Activated CD4-positive, alpha-beta T cell treated with anti-CD3 and anti-CD28 coated beads for 24 hours (primary cell): ENCODE measurements at places on chromosomes 4 and X.

- no peak for DNase-seq
Observed at GRCh38 chr4:78691334-78691754, 84.8 kb upstream of the BMP2K start.

DNA sequence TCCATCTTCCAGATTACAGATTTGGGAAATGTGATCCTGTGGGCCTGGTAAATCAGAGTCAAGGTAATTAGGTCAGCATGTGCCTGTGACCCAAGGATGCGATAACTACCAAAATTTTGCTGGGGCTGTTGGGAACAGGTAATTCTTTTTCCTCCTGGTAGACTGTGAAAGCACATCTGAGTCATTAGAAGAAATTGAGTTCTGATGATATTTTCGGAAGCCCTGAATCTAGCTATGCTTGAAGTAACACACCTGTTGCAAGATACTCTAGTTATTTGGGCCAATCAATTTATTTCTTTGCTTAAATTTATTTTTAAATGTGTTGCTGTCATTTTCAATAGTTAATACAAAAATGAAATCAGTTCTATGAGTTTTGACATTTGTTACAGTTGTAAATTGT, 903.6 kb downstream of the RPA4 start:
- no peak for DNase-seq

DNA sequence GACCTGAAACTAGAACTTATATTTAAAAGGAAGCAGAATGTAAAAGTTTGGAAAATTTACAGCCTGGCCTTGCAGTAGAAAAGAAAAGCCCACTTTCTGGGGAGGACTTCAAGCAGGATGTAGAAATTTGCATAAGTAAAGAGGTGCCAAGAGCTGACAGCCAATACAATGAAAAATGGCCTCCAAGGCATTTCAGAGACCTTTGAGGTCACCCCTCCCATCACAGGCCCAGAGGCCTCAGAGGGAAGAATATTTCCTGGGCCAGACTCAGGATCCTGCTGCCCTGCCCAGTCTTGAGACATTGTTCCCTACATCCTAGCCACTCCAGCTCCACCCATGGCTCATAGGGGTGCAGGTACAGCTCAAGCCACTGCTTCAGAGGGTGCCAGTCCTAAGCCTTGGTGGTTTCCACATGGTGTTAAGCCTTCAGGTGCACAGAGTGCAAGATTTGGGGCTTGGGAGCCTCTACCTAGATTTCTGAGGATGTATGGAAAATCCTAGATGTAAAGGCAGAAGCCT, 518.9 kb upstream of the INTU start:
- DNase-seq, result no peak

DNA sequence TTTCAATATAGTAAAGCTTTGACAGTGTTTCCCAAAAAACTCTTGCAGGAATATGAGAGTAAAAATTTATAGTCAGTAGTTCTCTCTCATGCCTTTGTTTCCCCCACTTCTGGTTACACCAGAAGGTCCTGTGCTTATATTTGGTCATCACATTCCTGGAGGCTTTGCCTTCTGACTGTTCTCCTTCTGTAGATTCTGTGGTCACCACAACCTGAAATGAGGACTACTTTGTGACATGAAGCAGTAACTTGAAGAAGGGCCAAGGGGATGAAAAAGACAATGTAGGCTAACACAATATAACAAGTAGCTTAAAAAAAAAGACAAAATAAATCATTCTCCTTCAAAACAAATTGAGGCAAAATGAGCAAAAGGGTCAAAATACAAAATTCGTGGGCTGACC, 366.2 kb upstream of the NR3C2 start:
- no peak for DNase-seq

- no peak for DNase-seq
Observed at GRCh38 chr4:116010923-116011322, 897.5 kb upstream of the NDST4 start.

DNA sequence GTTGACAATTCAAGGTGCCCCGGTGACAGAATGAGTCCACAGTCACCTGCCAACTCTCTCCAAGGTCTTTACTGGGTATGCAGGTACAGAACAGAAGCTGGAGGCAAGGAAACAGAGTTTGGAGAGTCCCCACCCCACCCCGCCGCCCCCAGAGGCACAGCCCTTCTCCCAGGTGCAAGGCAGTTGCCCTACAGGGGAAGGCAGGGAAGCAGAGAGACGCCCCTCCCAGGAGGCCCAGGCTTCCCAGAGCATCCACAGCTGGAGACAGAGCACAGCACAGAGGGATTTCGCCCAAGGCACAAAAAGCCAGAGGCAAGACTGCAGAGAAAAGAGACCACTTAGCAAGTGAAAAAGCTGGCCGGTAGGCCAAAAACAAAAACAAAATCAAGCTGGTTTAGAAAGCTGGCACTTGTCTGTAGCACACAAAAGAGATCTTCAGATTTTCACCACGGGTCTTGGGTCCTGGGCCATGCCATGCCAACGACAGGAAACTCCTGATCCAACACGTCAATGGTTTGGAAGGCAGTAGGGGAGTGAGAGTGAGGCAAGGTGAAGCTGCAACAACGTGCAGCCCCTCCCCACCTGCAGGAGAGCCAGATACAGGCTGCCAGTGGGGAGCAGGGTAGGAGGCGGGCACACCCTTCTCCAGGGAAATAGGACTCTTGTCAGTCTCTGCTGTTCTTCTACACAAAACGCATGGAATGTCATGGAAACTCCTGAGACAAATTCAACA, 113.3 kb downstream of the AFAP1 start:
- DNase-seq, result no peak

DNA sequence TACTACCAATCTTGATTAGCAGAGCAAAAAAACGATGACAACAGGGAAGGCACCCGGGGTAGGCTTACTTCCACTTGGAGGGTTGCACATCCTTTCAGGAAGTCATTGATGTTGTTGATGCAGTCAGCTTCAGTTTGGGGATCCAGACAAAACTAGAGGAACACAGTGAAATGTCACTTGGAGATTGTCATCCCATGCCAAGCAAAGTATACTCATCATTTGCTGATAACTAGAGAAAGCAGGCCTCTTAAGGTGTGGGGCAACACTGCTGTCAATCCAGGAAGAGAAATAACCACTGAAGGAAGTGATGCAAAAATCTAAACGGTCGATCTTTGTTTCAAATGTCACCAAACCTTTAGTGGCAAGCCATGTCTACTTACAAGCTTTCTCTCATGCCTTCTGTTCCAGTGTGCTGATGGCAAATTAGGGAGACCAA, 1.4 kb downstream of the ARHGEF6 start:
- DNase-seq, result no peak

DNA sequence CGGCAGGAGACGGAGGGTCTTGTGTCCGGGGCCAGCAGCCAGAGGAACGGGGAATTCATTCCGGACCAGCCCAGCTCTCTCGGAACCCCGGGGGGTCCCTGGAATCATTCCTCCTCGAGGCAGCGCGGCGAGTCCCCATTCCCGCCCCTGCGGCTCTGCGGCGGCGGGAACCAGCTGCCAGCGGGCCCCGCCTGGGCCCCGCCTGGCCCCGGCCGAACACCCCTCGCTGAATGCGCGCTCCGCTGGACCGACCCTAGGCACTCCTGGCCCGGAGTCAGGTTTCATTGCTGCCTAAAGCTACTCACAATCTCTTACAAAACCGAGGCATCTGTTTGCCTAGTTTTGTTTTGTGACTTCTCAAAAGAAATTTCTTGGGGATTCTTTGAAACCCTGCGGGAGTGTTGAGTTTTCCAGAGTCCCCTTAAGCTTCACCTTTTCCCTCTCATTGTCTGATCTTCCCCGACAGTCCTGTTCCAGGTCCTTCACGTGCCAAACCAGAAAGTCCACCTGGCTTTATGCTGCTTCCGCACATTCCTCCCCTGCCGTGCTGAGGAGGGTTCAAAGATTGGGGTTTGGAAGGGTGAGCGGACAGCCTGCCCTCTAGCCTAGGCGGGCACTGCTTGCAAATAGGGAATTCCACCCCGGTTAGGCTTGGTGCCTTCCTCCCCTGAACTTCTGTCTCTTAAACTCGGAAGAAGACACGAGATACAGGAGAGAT, 789 bp downstream of the ARHGAP10 start:
- DNase-seq, result no peak

DNA sequence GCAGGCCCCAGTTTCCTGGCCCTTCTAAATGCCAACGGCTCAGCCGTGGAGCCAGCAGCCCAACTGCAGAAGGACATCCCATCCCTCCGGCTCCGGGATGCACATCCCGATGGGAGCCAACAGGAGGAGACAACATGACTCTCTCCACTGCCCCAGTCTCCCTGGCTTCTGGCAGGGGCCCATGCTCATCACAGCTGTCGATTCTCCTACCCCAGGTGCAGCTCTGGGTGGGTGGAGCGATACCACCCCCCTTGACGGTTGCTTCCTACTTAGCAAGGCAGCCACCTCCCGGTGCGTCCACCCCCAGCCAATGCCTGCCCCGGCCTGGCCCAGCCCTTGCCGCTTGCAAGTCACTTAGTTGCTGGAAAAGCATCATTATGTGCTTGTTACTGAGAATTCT, 19.5 kb downstream of the ZNF275 start:
- DNase-seq, result no peak

DNA sequence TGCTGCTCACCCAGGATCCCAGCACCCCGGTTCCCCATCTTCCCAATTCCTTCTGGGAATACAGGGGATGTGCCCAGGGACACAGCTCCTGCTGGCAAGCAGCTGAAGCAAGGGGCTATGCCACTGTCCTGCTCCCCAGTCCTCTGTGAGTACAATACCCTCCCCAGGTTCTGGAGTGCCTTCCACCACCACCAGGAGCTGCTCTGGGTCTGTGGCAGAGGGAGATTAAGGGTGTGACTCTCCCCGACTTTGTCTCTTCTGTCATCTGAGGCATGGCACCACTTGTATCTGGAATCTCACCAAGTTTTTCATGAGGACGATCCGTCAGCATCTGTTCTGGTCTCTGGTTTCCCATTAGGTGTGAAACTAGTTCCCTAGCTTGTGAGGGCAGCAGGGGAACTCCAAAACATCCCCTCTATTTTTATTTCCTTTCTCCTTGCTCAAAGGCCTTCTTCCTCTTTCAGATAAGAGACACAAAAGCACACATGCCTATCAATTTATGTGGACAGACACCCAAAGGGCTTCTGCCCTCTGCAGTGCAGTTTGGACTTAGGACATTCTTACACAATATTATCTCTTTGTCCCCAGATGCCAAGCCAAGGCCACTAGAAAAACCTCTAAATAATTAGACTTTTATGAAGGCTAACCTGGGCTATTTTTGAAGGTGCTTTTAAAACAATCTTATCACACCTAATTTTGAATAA, 26.8 kb downstream of the MGST2 start:
- DNase-seq, result no peak

- DNase-seq, result no peak
Observed at GRCh38 chr4:155975511-155975910, 21.8 kb upstream of the CTSO start.

DNA sequence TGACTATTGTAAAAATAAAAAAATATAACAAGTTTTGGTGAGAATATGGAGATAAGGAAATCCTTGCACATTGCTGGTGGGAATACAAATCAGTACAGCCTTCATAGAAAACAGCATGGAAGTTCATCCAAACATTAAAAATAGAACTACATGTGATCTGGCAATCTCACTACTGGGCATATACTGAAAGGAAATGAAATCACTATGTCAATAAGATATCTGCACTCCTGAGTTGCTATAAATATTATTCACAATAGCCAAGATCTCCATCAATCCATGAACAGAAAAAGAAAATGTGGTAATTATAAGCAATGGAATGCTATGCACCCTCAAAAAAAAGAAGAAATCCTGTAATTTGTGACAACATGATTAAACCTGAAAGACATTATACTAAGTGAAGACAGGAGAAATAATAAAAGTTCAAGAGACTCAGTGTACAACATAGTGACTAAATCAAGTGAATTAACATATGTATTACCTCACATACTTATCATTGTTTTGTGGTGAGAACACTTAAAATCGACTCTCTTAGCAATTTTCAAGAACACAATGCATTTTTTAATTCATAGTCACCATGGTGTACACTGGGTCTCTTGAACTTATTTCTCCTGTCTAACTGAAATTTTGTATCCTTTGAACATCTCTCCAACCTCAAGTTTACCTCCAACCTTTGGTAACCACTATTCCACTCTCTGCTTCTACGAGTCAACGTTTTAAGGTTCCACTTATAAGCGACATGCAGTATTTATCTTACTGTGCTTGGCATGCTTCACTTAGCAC, 1703.7 kb upstream of the AGA start:
- no peak for DNase-seq

DNA sequence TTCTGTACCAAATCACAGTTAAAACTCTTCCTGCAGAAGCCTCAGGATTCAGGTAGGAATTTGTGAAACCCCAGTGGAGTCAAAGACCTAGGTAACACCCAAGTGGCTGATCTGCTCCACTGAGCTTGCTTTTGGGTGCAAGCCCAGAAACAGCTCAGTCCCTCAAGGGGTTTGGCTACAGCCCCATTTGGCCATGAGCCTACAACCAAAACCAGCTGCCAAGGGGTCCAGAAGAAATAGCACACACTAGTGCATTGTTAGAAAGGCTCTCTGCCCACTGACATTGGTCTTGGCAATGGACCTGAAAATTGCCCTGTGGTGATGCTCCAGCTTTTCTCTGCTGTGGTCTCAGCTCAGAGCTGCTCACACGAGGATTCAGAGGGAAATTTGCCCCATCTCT, 577.4 kb upstream of the INTU start:
- DNase-seq, result no peak

DNA sequence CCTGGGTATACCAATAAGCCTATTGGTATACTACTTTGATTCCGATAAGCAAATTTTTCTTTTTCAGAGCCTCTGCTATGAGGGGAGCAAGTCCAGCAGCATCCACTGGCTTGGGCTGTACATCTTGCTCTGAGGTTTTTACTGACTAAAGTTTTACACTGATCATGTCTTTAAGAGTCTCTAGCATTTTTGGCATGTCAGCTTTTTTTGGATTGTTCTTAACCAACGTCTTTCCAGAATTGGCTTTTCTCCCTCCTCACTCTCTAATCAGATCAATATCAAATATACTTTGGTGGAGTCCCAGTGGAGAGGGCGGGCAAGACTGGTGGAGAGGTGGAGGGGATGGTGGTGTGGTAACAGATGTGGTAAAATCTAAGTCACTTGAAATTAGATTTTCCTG, 196.8 kb downstream of the HEPH start:
- DNase-seq, result no peak

- no peak for DNase-seq
Observed at GRCh38 chr4:38189445-38189844, 229.2 kb downstream of the PTTG2 start.

DNA sequence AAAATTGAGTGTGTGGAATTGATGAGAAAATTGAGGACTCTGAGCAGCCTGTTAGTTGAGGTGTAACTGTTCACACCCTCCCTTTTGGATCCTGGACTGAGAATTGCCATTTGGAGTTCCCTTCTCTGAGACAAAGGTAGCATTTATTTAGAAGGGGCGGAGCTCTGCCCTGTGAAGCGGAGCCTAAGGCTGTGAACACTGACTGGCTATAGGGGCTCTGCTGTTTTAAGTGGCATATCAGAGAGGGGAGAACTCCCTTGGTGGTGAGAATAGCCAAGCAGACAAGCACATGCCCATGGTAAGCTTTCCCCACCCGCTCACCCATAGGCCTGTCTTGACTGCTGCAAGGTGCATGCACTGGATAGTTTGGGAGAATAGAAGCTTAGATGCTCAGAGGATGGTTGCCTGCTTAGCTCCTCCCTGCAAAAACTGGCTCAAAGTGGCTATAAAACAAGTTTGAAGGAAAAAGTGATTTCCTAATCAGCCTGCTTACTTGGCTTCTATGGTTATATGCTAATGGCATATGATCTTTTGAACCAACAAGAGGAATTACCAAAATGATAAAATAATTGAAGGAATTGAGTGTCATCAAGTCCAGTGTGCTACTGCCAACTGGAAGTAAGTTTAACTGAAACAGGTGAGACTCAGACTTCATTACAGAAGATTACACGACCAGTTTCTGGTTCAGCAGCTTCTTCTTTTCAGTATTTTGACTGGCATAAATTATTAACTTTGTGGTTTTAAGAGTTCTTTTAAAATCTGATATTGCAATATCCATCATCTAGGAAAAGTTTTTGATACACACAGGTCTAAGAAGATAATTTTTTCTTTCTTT, 108.4 kb downstream of the AFF1 start:
- no peak for DNase-seq
